Activated T-helper 9 cell treated with anti-CD3 and anti-CD28 coated beads, Interleukin-2, amount 50 U/mL, for 16 hours (primary cell): ENCODE measurements at places on chromosomes 7 and 10.

GRCh38 chr7:34309584-34309983 is 348.4 kb upstream of the NPSR1 start:
- DNase-seq = no peak

DNA sequence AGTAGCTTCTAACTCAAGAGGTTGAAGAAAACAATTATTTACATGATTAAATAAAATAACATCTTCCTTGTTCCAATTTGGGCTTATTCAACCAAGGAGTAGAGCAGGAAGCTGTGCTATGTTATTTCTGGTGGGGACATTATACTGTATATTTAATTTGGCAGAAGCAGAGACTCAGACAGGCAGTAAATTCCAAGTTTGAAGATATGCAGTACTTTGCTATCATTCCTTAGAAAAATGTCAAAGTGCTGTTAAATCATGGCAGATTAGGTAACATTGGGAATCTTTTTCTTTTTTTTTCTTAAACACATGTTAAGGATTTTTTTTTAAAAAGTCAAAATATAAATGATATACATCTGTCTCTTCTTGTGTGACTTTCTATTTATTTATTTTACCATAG is 190.1 kb downstream of the SUGCT start:
- DNase-seq = no peak

GRCh38 chr10:22912763-22913384 is 15.0 kb upstream of the ARMC3 start:
- DNase-seq = no peak

- no peak for DNase-seq
Observed at GRCh38 chr10:22605168-22605567, 109.2 kb downstream of the PIP4K2A start.

GRCh38 chr7:24411226-24411625 is 127.2 kb downstream of the NPY start:
- DNase-seq = no peak

GRCh38 chr10:21522631-21523406 is 2.7 kb downstream of the SKIDA1 start:
- DNase-seq = no peak

GRCh38 chr7:74452748-74453321 is 871 bp upstream of the GTF2IRD1 start:
- no peak for DNase-seq

- DNase-seq = no peak
Observed at GRCh38 chr7:154767142-154767541, 235.8 kb downstream of the PAXIP1 start.

GRCh38 chr7:141915565-141915964 is 634 bp upstream of the OR9A4 start:
- DNase-seq = no peak

DNA sequence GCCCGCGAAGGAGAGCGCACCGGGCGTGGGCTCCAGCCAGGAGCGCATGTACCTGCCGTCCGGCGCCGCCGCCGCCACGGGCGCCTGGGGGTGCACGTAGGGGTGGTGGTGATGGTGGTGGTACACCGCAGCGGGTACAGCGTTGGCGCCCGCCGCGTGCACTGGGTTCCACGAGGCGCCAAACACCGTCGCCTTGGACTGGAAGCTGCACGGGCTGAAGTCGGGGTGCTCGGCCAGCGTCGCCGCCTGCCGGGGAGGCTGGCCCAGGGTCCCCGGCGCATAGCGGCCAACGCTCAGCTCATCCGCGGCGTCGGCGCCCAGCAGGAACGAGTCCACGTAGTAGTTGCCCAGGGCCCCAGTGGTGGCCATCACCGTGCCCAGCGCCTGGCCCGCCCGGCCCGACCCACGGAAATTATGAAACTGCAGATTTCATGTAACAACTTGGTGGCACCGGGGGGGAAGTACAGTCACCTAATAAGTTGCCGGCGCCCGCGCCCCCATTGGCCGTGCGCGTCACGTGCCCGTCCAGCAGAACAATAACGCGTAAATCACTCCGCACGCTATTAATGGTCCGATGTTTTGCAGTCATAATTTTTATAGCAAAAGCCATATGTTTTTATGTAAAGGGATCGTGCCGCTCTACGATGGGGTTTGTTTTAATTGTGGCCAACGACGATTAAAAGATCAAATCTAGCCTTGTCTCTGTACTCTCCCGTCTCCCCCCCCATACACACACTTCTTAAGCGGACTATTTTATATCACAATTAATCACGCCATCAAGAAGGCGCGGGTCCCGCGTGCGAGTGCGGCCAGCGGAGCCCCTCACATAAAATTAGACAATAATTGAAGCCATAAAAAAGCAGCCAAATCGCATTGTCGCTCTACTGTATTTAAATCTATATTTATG is at the start of gene HOXA9:
HOXA9 (minus strand) TSS at position 449 of the 907 bp plus-strand sequence; CDS start at position 369, 80 bp downstream.
- DNase-seq = no peak

DNA sequence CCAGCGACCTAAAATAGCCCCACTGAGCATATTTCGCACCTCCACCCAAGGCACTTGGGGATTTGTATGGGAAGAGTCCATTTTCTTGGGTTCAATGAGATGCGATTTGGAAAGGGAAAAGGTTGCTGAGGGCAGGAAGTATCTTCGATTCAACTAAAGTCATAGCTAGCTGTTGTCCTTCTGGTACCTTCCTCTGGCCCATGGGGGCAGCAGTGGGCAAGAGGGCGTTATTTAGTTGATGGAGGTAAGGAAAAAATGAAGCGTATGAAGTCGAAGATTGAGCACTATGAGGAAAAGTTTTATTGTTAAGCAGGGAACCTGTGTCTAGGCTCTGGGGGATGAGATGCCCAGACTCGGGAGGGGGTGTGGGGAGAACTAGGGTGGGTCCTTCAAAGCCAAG is 135.4 kb downstream of the EVX1 start:
- DNase-seq = no peak

- no peak for DNase-seq
Observed at GRCh38 chr10:64547168-64547567, 1026.0 kb downstream of the REEP3 start.

GRCh38 chr7:7834761-7835160 is 116.4 kb upstream of the RPA3 start:
- no peak for DNase-seq

DNA sequence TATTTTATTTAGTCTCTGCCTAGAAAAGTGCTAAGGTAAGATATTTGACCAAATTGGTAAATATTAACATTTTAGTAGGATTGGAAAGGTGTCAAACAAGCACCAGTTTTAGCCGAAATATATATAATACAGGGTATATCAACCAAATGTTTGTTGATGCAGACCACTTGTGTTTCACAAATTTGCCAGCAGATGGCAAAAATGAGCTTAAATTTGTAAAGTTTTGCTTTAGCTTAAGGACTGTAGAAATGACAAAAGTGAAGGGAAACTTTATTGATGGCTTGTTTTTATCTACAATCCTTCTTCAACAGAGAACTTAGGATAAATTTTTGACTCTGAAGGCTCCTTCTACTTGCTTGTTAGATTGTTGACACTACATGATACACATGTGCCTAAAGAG is 4.8 kb upstream of the POLR1F start:
- DNase-seq = no peak

DNA sequence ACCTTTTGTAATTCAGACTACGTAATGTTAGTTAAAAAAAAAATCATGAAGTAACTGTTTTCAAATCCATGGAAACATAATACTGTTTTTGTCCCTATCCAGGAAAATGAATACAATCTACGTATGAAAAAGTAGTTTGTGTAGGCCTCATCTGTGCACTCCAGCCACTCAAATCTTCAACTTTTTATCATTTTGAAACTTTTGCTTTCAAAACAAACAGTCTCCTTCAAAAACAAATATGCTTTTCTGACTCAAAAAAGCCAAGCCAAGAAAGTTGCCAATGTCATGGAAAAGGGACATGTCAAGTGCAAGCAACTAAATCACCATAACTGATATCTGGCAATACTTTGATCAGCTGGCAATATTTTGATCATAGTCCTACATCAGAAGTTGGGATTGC is 13.1 kb downstream of the THNSL1 start:
- no peak for DNase-seq

GRCh38 chr7:135562720-135563119 is 5.0 kb downstream of the NUP205 start:
- no peak for DNase-seq

GRCh38 chr10:14086596-14086995 is 244.1 kb downstream of the FRMD4A start:
- DNase-seq = no peak

DNA sequence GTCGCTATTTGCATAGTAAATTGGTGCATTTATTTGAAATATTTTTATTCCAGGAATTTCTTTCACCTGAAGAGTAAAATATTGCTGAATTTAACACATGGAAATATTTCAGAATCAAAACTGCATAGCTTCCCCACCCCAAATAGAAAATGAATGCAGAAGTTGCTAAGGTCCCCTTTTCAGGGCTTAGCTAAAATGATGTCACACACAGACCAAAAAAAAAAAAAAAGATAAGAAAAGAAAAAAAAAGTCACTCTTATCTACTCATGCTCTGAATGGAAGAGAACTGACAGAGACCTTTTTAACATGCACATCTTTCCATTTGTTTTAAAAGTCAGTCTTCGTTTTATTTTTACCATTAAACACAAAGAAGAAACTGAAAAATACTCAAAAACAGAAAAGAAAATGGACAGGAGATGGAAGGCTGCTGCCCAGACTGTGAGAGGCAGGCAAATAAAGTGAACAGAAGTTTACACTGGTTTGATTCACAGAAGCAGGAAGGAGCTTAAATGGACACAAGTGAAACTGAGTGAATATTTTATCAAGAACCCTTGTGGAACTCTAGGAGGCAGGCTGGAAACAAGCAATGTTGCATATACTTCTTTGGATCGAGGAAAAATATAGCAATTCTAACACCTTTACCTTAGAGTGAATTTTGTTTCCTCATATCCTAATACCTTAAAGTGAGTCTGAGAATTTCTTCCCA is 32.0 kb downstream of the PSMC2 start:
- DNase-seq = no peak
